ENCODE measurements at places on chromosomes 11 and 22.
A peak's percentile ranks its signal among the peaks of the same experiment; 100 is the strongest.

- no peak for DNase-seq
These were observed 5.8 kb downstream of the MMP3 start for GRCh38 chr11:102837646-102838045.

DNA sequence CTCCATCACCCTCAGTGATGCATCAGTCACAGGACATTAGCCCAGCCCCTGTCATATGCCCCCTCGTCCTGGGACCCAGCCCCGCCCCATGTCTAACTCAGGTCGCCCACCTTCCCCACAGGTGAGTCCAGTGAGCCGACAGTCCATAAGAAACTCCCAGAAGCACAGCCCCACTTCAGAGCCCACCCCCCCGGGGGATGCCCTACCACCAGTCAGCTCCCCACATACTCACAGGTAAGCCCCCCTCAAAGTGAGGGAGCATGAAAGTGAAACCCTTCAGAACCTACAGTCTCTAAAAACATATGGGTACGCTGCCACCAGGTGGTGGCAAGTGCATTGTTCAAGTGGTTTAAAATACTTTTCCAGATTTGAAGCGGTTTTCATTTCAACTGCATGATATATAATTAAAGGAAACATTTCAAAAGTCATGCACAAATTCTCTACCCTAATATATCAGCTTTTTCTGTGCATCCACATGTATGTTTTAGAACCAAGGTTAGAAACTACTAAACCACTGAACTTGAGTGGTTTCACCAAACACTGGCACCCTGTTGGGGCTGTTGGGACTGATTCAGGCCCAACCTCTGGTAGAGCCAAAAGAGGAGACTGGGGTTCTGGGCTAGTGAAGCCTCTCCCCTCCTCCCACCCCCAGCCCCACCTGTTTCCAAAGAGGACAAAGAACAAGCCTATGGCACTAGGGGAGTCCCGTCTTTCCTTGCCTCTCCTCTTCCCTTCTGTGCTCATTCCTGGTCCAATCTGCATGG, 17.3 kb downstream of the EPS8L2 start:
- DNase-seq = peak; percentile 57

DNA sequence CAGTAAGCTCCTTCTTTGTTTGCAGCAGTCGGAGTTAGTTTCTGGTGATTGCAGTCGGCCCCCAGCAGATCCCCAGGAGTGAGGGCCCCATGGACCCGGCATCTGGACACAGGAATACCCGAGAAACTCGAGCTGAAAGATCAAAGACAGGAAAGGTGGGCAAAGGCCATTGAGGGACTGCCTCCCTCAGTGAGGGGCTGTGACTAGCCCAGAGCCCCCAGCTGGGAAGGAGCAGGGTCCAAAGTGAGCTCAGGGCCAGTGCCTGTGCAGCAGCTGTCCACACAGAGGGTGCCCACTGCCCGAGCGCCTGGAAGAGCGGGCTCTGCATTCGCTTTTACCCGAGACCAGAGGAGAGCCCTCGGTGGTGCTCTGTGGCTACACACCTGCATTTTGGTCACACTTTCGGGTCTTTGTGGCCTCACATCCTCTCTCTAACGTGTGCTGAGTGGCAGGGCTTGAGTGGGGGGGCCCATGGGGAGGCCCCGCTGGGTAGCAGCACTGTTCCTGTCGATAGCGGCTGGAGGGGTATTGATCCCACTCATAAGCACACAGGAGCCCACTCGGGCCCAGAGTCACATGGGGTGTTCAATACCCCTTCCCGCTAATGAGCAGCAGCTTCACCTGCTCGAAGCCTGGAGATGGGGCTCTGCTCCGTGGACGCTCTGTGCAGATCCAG, 532.9 kb downstream of the TBC1D22A start:
- DNase-seq = no peak

DNA sequence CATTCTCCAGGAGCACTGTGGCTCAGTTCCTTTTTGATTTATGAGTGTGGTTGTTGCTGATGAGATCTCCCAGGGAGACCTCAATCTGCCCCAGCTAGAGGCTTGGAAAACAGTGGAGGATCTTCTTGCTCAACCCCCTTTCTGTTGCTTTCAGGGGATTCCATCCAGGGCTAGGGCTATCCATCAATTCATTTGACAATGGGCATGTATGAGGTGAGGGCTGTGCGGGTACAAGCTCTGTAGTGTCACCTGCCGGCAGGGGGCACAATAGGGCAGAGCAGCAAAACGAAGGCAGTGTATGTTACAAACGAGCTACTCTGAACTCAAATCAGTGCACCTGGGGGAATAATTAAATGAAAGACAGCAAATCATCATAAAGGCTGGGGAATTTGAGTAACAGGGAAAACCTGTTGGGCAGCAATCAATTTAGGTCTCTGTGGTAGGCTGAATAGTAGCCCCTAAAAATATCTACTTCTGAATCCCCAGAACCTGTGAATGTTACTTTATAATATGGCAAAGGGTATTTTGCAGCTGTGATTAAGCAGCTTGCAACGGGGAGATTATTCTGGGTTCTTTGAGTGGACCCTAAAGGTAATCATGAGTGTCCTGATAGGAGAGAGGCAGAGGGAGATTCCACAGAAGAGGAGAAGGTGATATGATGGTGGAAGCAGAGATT, 170.3 kb upstream of the ZBED5 start:
- DNase-seq = no peak

GRCh38 chr11:196786-197731, 4.2 kb downstream of the SCGB1C1 start:
- DNase-seq = no peak

DNA sequence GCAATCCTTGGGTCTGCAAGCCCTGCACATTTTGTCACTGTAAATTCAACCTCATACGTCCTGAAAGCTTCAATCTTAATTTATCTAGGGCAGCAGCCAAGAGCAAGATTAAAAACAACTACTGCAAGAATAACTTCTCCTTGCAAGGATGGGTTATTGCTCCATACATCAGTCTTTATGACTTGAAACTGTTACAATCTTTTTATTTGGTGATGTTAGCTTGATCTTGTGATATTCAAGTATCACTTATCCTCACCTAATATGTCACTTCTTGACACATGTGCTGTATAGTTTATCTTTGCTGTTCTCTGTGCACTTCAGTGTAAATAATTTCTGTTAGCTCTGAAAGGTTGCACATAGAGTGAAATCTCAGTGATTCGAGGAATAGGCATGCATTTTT, 14.7 kb upstream of the APLP2 start:
- DNase-seq = no peak

DNA sequence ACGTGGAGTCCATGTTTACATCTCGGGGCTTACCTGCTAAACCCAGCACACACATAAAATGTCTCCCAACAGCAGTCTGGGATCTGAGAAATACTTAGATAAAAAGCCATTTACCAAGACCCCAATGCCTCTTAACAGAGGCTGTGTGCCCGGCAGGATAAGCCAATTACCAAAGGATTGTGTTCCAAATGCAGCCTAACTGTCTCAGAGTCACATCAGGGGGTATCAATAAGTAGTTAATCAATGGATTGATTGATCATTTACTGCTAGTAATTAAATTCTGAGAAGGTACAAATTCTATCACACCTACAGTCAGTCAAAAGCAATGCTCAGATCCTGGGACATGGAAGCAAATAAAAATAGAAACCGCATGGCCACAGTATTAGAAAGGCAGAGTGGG, 125.6 kb downstream of the DSCAML1 start:
- no peak for DNase-seq

DNA sequence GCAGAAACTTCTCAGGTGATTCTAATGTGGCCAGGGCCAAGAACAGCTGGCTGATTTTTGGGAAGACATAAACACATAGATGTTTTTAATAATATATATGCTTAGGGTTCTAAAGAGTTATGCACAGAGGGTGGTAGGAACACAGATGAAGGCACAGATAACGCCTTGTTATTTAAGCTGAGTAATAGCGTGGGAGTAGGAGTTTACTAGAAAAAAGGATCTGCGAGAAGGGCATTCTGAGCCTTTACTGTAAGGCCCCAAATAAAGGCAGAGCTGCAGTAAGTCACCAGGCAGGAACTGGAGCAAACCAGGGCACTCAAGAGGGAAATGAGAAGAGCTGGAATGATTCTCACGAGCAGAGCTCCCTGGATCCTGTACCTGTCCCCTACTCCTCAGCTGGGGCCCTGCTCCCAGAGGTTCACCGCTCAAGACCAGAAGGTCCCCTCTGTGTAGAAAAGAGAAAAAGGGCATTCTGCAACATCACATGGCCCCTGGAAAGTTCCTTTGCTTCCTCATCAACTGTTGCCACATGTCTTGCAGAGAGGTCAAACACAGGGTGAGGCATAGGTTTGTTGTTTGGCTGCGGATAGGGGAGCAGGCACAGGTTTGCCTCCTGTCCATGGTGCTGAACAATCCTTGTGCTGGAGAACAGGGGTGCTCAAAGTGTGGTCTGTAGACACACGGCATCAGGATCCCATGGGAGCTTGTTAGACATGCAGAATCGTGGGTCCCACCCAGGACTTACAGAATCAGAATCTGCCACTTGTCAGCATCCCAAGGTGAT, 125.7 kb downstream of the TENM4 start:
- no peak for DNase-seq

DNA sequence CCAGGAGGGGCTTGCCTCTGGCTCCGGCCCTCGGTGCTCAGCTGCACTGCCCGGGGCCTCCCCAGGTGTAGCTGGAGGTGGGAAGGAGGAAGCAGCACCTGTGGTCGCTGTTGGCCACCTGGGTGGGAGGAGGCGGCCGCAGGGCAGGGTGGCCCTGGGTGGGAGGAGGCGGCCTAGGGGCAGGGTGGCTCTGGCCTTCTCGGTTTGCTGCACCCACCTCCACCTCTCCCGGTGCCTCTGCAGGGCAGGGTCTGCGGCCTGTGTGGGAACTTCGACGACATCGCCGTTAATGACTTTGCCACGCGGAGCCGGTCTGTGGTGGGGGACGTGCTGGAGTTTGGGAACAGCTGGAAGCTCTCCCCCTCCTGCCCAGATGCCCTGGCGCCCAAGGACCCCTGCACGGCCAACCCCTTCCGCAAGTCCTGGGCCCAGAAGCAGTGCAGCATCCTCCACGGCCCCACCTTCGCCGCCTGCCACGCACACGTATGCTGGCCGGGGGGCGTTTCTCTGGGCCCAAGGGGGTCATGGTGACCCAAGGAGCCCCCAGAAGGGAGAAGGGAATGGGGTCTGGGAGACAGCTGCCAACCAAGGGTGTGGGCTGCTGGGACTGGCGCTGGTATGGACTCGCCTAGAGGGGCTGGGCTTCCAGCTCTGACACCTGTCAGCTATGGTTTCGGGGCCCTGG, 20.6 kb downstream of the MUC5AC start:
- no peak for DNase-seq

- DNase-seq = no peak
These were observed 309 bp downstream of the OR8B12 start for GRCh38 chr11:124543145-124543544.

GRCh38 chr11:62148271-62148980, 24.6 kb downstream of the INCENP start:
- no peak for DNase-seq

GRCh38 chr11:35619116-35619854, 1.0 kb downstream of the FJX1 start:
- DNase-seq = no peak

DNA sequence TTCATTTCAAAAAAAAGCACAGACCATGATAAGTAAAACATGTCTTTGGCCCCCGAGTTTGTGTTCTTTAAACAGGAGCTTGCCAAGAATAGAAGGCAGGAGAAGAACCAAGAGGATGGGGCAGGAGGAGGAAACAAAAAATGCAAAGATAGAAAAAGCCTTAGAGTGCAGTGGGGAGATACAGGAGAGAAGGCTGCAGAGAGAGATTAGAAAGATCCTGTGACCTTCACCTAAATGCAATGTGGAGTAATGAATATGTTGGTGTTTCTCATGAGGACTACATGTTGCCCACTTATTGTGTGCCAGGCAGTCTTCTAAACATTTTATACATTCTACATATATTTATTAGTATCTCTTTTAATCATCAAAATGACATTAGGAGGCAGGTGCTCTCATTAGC, 2.3 kb upstream of the APLNR start:
- no peak for DNase-seq

DNA sequence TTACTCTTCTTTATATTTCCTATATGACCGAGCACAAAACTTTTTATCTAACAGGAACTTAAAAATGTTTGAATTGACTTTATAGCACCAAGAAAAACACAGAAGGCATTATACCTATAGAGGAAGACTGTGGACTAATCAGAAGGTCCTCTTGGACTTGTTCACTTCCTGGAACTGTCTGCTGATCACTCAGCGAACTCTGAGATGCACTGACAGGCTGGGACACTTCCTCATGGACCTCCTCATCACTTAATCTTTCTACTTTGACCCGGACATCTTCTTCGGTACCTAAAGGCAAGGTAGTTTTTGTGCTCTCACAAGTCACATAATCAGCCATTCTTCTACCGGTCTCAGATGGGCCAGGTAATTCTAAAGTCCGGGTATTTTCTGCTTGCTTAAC, 54.0 kb downstream of the ZBTB44 start:
- no peak for DNase-seq

GRCh38 chr11:14908214-14908880, 16.3 kb upstream of the CYP2R1 start:
- DNase-seq = peak; percentile 62

GRCh38 chr11:61531044-61531443, 22.5 kb downstream of the LRRC10B start:
- DNase-seq = no peak

DNA sequence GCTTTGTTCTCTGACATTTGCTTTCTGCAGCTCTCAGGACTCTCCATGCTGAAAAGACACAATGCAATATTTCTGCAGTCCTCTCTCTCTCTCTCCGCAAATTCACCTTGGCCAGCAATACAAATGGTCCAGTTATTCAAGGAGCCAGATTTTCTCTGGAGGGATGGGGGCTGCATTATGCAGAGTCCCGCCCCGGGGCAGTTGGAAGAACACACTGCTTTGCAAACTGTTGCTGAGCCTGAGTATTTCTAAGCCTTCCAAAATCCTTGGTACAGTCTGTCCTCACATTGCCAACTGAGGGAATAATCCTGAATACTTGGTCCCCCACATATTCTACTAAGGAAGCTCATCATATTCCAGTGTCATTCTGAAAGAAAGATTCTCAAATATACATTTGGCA, 94.3 kb upstream of the ZC3H12C start:
- DNase-seq = no peak

DNA sequence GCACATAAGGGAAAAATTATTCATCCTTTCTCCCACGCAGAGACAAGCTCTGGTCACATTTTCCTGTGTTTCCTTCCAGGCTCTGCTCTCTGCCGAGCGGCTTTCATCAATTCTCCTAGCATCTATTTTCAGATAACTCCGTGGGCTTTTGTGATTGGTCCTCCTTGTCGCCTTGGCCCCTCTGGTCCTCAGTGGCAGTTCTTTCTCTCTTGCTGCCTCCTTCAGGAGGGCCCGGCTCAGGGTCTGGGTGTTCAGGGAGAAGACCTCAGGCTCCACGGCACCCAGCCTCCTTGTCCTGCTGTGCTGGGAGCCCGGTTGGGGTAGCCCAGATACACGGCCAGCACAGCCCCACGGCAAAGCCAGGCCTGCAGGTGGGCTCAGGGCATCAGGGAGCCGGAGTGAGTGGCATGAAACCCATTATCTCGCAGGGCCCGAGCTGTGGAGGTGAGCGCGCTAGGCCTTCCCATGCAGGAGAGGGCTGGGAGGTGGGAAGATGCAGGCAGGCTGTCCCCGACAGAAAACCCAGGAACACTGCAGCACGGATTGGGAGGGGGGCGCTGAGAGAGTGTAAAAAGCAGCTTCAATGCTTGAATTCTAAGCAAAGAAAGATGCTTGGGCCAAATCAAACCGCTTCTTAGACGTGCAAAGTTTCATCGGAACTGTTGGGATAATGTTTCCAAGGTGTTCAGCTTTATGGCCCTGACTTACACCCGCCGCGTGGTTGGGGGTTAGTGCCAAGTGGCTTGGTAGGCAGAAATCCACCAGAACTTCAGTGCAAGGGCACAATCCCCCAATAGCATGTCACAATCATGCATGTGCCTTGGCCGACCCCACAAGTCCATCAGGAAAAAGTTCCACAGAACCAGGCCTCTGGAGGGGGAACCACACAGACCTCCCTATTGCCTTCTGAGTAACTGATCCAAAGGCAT, 81.9 kb upstream of the WNT7B start:
- DNase-seq = no peak

Data from SW 1271 (cell line).